Bone marrow (tissue), 2 donors: ENCODE measurements at places on chromosomes 6 and 20.

GRCh38 chr6:139655783-139656705 is 281.6 kb upstream of the CITED2 start:
- DNase-seq: no peak

DNA sequence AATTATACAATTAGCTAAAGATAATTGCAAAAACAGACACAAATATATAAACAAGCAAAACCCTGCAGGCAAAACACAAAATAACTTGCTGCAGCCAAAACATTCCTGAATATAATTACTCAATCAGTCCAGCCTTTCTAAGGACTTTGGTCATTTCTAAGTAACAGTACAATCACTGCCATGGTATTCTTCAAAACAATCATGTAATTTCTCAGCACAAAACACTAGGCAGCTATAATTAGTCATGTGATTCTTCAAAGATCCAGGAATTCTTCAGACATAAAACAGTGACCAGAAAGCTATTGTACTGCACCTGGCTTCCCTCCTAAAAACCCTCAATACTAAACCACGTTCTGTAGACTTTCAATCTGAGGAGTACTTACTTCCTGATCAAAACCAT is 881.1 kb downstream of the EPHA7 start:
- DNase-seq: no peak

DNA sequence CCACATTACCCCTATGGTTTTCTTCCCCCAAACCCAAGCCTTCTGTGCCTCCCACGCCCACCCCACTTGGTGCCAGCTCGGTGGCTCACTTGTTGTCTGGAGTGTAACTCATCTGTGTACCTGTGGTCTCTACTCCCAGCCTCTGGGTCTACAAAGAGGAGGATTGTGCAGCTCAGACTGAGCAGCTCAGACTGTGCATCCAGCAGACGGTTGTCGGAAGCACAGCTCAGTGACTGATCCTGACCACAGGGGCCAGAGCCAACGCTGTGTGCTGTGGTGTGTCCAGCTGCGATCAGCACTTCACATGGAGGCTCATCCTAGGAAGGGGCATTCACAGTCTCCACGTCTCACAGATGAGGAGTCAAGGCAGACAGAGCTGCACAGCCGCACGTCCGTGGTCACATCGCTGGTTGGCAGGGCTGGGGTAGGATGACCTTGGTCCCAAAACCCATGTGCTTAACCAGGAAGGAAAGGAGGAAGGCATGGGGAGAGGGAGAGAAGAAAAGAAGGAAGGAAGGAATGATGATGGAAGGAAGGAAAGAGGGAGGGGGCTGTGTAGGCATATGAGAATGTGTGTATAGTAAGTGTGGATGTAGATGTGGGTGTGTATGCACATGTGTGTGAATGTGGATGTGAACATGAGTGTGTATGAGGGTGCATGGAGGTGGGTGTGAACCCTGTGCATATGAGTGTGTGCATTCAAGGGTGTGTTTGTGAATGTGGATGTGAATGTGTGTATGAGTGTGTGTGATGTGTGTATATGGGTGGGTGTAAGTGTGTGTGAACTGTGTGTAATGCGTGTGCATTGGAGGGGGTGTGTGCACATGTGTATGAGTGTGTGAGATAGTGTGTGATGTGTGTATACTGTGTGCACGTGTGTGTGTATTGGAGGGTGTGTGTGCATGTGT is 28.2 kb upstream of the STX16 start:
- DNase-seq: no peak

GRCh38 chr6:56524891-56525703 is 117.6 kb downstream of the DST start:
- DNase-seq: no peak

DNA sequence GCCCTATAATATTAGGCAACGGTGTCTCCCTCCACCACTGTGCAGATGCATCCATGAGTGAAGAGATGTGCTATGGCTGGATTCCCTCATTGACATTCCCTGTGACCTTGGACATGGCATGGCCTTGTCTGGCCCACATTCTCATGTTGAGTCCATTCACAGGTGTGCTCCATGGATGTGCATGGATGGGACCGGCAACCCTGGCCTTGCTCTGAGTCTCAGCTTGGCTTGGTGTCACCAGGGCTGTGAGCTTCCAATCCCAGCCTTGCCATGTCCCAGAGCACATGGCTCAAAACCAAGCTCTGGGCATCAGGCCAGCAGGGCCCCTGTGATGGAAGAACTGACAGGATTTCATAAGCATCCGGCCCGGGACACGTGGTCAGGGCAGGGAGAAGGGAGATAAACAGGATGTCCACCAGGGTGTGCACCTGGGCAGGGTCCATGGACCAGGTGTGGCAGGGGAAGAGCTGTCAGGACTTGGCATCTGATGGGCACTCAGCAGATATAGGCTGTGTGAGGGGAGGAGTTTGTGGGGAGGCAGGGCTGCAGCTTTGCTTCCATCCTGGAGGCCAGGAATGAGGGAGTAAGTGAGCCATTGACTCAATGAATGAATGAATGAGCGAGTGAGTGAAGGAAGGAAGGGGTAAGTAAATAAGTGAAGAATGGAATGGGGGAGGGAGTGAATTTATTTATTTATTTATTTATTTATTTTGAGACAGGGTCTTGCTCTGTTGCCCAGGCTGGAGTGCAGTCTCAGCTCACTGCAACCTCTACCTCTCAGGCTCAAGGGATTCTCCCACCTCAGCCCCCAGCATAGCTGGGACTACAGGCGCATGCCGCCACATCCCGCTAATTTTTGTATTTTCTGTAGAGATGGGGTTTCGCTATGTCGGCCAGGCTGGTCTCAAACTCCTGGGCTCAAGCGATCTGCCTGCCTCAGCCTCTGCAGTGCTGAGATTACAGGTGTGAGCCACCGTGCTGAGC is 15.7 kb downstream of the NRSN2 start:
- peak; percentile 58 for DNase-seq

- no peak for DNase-seq
Measured at GRCh38 chr6:150368762-150369161, at the start of gene IYD. Gene IYD, plus strand, starts transcription at chr6:150369012. Its CDS starts 20 bp downstream, at chr6:150369032.

DNA sequence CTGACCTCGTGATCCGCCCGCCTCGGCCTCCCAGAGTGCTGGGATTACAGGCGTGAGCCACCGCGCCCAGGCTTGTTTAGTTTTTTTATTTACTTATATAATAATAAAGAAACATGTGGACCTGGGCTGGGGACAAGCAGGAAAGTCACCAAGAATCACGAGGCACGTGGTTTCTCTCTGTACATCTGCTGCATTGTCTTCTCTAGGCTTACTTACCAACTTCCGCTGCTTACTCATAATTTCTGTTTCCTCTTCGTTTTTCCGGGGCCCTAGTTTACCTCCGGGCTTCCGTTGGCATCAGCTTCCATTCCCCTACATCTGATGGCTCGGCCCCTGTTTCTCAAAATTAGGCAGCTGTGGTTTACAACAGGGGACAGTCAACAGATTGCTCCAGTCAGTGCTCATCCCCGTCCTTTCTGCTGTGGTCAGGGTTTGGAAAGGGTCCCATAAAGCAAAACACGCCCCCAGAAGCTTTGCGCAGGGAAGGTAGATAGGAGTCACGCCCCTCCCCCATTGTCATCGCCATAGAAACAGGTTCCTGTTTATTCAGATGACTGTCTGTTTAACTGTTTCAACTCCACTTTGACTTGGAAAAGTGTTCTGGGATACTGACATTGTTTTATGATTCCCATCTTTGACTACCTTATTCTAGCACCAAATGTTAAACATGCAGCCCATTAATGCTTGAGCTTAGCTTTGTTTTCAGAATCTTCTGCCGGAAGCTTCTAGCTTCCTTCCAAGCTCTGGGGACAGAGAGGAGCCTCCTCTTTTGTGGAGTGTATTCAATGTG is 31.9 kb upstream of the TXLNB start:
- DNase-seq: peak; percentile 69

GRCh38 chr6:116445102-116445501 is 16.1 kb upstream of the CALHM6 start:
- no peak for DNase-seq

DNA sequence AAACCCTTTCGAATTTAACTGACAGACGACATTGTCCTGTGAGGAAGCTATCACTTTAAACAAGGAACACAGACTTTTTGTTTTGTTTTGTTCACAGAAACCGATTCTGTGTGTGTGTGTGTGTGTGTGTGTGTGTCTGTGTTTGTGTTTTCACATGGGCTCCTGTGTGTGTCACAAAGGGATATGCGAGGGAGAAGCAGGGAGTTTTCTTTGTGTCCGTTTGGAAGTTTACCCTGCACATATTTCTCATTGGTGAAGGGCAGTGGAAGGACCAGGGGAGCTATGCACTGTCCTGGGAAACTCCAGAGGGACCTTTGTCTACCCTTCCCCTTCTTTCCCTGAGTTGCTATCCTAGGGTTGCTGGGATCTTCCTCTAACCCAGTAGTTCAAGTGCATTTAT is 17.7 kb downstream of the POM121L2 start:
- no peak for DNase-seq

GRCh38 chr6:74606582-74607071 is 599.2 kb downstream of the COL12A1 start:
- DNase-seq: no peak

DNA sequence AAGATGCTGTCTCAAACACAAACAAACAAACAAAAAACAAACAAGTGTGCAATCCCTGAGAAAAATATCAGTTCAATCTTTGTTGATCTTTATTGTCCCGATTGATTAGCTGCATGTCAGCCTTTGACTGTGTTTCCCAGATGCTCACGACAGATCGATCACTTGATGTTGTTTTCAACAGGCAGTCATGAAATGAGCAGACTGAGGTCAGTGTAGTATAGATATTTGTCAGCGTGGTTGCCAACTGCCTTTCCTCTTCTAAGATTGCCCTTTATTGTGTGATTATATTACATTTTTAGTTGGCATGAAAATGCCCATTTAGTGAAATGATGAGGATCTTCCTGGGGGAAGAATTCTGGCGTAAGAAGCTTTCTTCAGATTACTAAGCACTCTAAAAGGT is 25.6 kb downstream of the UTRN start:
- DNase-seq: no peak

DNA sequence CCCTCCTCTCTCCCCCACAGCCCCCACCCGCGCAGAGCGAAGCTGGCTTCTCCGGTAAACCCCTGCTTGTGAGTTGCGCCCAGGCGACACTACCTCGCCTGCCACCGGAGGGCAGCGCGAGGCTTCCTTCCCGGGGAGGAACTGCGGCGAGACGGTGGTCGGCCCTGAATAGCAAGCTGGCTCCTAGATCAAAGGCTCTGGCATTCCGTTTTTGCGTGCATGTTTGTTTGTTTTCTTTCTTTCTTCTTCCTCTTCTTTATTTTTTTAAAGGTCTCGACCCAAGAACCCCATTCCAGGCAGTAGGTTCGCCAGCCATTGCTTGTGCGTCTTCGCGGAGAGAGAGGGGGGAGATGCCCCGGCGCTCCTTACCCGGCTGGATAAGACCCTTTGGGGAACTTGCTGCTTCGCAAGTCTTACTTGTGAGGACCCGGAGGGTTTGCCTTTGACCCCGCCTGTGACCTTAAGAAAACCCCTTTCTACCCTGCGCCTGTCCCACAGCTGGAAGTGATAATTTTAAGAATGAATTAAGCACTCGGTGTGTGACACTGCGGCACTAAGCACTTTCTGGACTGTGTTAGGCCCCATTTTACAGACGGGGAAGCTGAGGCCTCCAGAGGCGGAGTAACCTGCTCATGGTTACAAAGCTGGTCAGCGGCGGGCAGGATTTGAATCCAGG is 92.7 kb upstream of the SIRPA start:
- peak; percentile 54 for DNase-seq
